Left cardiac atrium (tissue), 4 donors: ENCODE measurements at places on chromosomes 7 and 10. TPM values are rescaled to one million over a fixed set of nuclear protein-coding genes. Genes with fewer than 3 reads are reported as not detected.

The WIPF3 gene
- total RNA-seq: 3.8 TPM

DNA sequence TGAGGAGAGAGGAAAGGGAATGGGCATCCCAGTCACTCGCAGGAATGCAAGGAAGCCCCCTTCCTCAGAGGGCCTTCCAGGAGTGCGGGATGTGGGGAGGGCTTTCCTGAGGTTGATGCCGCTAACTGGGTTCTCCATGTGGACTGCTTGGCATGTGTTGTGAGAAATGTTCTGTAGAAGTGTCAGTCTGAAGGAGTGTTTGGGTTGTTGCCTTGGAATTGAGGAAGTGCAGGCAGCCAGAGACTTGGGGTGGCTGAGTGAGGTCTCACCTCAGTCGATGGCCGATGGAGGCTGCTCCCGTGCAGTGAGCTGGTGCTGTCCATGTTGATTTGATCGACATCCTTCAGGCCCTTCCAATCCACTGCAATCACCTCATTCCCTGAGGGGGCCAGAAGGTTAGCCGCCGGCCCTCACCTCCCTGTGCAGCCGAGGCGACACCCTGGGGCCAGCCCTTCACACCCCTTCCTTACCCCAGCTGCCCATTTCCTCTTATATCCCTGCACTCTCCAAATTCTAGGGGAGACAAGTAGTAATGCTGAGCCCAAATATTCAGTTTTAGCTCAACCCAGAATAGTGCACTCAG is 2.7 kb downstream of the FAM131B start:
- DNase-seq: no peak

- no peak for DNase-seq
Observed at GRCh38 chr7:130458257-130458656, 17.4 kb upstream of the CEP41 start.

DNA sequence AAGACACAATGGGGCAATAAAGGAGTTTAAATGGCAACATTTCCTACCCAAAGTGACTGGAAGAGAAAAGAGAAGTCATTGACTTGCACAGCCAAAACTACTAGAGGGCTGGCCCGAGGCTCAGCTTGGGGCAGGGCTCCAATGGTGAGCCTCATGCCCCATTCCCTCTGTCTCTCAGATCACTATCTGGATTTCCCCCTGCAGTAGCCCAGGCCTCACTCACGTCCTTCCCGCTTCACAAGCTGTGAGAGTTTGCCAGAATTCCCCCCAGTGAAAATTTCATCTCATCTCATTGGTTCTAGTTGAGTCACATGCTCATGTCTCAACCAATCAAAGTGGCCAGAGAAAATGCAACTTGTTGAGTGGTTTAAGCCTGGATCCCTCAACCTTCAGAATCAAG is 181.3 kb downstream of the WDR11 start:
- no peak for DNase-seq

The HK1 gene
- 274 TPM for total RNA-seq

- DNase-seq: no peak
Observed at GRCh38 chr7:50685135-50686065, 97.3 kb downstream of the GRB10 start.

- no peak for DNase-seq
Observed at GRCh38 chr10:16942381-16943078, 125.3 kb upstream of the RSU1 start.

DNA sequence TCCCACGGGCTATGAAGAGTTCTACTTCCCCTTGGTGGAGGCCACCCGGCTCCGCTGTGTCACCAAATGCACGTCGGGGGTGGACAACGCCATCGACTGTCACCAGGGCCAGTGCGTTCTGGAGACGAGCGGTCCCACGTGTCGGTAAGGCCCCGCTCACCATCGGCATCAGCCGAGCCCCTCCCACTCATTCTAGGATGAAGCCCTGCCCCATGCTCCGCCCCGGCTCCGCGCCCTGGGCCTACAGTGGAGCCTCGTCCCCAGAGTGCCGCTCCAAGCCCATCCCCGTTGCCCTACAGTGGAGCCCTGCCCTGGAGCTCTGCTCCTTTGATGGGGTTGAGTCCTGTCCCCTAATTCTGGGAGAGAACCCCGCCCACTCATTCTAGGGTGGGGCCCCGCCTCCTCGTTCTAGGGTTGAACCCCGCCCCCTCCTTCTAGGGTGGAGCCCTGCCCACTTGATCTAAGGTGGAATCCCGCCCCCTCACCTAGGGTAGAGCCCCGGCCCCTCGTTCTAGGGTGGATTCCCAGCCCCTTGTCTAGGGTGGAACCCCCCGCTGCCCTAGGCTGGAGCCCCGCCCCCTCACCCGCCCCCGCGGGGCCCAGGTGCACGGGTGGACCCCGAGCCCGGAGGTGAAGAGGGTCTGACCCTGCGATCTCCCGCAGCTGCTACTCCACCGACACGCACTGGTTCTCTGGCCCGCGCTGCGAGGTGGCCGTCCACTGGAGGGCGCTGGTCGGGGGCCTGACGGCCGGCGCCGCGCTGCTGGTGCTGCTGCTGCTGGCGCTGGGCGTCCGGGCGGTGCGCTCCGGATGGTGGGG is 3.4 kb upstream of the MUC12 start:
- peak; percentile 74 for DNase-seq

DNA sequence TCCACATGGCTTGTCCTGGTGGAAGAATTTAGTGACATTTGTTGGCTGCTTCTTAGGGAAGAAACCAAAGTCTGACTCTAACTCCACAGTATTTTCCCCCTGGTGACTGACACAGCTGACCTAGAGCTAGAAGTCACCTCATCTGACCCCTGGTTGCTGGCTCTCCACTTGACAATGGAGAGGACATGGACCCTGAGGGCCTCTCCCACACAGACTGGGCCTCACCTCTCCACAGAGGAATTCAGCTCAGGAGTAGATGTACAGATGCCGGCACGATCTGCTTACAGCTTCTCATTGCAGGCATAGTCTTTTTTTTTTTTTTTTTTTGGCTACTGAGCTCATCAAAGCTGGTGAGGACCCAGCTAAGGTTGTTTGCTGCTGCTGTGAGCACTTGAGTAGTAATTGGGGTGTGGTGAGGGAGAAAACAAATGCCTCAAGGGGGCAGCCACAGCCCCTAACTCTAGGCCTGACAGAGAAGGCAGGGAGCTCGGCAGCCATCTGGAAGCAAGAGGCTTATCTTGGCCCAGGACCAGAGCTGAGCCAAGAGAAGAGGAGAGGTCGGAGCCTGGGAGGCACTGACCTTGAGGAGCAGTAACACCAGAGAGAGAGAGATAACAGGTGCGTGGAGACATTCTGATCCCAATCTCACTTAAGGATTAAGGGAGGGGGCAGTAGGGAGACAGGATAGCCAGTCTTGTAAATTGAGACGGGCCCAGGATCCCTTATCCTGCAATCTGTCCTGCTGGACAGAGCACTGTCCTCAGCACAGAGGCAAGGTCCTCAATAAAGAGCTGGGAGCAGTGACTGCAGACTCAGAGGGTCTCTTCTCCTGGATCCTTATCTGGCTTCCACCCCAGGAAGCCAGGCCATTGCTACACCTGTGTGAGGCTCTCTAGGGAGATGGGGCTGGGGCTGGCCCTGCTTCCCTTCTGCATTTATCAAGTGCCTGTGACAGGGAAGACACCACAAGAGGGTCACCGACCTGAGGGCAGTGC is 9.4 kb downstream of the PRSS58 start:
- no peak for DNase-seq
